ENCODE measurements at places on chromosomes 3 and 15.

- DNase-seq = no peak
Measured at GRCh38 chr3:62542185-62542584, 168.8 kb upstream of the FEZF2 start.

DNA sequence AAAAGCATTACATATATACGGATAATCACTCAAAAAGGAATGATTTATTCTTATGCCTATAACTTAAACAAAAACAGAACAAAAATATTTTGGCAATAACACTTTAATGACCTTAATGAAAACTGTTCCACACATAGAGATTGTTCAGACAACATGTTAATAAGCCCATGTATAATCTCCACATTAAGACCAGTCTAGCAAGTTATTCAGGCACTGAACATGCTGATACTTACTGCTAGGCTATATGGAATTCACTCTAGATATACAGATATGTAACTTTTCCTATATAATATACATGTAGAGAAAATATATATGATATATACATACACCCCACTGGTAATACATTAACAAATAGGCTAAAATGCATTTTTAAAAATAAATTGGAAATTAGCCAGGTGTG is 43.8 kb upstream of the USP50 start:
- no peak for DNase-seq

DNA sequence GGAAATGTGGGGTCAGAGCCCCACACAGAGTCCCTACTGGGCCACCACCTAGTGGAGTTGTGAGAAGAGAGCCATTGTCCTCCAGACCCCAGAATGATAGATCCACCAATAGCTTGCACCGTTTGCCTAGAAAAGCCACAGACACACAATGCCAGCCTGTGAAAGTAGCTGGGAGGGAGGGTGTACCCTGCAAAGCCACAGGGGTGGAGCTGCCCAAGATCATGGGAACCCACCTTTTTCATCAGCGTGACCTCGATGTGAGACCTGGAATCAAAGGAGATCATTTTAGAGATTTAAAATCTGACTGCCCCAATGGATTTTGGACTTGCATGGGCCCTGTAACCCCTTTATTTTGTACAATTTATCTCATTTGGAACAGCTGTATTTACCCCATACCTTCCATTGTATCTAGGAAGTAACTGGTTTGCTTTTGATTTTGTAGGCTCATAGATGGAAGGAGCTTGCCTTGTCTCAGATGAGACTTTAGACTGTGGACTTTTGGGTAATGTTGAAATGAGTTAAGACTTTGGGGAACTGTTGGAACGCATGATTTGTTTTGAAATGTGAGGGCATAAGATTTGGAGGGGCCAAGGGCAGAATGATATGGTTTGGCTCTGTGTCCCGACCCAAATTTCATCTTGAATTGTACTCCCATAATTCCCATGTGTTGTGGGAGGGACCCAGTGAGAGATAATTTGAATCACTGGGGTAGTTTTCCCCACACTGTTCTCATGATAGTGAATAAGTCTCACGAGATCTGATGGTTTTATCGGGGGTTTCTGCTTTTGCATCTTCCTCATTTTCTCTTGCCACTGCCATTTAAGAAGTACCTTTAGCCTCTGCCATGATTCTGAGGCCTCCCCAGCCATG is 49.0 kb downstream of the CD200 start:
- DNase-seq = no peak

DNA sequence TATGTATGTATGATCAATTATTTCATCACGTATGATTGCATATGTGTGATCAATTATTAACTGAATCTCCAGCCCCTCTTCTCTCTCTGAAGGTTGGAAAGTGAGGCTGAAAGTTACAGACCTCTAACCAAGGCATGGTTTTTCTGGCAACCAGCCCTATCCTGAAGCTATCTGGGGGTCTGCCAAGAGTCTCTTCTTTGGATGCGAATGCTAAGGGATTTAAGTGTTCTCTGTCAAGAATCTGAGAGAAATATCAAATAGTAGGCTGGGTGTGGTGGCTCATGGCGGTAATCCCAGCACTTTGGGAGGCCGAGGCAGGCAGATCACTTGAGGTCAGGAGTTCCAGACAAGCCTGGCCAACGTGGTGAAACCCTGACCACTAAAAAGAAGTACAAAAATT is 8.1 kb downstream of the NKTR start:
- DNase-seq = no peak

DNA sequence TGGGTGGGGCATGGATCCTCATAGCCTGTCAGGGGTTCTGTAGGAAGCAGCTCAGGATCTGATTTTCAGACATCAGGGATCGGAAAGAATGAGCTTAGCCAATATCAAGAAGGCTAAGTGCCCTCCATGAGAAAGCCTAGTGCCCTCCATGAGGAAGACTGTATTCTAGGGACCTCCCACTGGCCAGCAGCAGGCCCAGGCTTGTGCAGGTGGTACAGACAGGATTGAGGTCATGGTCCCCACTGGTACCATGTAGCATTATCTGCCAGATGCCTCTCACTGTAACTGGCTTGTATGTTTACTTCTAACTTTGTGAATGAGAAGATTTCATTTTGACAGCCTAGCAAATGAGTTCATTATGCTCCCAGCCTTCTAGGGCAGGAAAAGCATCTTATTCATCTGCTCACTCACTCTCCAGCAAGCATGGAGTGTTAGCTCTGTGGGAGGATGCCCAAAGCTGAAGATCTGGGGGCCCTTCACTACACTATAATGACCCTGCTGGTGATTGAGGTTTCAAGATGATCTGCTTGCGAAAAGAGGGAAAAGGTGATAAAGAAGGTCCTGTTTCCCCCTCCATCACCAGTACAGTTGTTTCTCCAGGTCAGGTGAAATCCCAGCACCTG is 7.5 kb downstream of the EPHB1 start:
- no peak for DNase-seq

- DNase-seq = no peak
Measured at GRCh38 chr15:68574629-68575028, 4.2 kb upstream of the CORO2B start.

DNA sequence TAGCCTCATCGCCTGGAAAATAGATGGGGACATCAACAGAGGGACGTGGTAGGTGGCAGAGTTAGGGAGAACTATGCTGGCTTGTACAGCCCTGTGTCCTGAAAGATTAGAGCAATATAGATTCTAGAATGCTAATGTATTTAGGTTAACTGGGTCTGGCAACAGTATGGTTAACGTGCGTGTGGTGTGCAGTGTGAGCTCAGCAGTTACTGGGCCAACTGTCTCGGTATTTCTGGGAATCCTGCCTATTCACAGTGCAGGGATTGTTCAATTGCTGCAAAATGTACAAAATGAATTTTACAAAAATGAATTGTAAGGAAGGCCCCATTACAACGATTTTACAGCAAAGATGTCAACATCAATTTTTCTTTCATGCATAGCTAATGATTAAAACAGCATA is 20.6 kb downstream of the MEIS2 start:
- no peak for DNase-seq

DNA sequence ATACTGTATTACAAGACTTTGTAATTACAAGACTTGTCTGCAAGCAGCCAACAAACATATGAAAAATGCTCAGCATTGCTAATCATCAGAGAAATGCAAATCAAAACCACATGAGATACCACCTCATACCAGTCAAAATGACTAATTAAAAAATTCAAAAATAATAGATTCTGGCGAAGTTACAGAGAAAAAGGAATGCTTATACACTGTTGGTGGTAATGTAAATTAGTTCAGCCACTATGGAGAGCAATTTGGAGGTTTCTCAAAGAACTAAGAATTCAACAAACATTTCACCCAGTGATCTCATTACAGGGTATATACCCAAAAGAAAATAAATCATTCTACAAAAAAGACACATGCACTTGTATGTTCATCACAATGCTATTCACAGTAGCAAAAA is 617.5 kb upstream of the CCDC54 start:
- no peak for DNase-seq

DNA sequence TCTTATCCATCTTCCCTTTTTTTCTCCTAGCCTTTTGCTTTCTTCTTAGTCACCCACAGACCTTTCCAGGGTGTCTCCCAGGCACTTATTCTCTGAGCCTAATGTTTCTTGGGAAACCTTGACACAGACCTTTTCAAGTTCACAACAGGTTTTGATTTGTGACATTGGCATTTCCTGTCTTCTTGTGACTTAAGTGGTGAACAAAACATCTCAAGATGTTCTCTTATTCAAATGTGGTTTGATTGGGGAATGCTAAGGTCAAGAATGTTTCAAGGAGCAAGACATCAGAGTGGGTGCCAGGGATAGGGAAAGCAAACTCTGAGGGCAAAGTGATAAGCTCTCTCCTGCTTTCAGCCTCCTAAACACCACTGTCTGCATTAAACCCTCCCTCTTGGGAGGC is 68.2 kb upstream of the GSK3B start:
- no peak for DNase-seq

DNA sequence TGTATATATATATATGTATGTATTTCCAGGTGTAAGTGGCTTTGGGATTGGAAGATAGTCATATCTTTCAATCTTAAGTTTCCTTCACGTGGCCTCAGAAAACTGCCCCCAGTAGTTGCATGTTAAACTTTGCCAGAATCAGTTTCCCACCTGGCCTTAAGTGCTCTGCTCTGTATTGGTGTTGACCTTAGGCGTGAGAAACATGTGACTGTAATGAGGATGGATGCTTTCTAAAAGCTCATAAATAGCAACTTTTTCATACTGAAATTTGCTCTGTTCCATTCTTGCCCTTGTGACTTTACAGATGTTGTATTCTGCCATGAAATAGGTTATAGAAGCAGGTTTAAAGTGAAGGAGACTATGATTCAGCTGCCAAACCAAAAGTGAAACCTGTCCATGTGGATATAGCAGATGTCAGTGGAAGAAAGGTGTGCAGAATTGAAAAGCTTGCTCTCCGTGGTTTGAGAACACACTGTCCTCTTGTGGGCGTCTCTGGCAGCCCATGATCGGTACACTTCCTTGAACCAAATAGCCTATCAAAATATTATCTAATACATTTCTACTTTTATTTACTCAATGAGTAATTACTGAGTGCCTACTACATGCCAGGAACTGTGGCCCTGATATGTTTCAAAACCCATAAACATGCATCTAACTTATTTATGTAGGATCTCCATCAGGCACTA is 15.8 kb downstream of the SCG5 start:
- DNase-seq = no peak

DNA sequence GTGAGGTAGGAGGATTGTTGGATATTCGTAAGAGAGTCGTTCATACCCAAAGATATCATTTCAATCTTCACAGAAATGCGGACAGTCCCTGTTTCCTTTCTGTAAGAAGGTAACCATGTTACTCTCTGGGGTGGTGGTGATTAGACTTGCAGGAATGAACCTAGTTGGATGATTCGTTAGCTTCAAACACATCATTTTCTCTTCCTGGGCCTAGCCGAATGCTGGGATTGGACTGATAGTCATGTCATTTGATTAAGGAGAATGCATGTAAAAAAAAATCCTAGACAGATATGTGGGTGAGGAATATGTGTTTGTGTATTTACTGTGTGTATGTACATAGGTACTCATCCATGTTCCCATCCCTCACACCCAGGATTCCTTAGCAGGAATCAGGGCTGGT is 12.4 kb downstream of the SLCO3A1 start:
- DNase-seq = no peak

- DNase-seq = no peak
Measured at GRCh38 chr3:196111939-196112386, 30.1 kb upstream of the TFRC start.

- no peak for DNase-seq
Measured at GRCh38 chr15:57972864-57973263, 92.6 kb downstream of the ALDH1A2 start.

DNA sequence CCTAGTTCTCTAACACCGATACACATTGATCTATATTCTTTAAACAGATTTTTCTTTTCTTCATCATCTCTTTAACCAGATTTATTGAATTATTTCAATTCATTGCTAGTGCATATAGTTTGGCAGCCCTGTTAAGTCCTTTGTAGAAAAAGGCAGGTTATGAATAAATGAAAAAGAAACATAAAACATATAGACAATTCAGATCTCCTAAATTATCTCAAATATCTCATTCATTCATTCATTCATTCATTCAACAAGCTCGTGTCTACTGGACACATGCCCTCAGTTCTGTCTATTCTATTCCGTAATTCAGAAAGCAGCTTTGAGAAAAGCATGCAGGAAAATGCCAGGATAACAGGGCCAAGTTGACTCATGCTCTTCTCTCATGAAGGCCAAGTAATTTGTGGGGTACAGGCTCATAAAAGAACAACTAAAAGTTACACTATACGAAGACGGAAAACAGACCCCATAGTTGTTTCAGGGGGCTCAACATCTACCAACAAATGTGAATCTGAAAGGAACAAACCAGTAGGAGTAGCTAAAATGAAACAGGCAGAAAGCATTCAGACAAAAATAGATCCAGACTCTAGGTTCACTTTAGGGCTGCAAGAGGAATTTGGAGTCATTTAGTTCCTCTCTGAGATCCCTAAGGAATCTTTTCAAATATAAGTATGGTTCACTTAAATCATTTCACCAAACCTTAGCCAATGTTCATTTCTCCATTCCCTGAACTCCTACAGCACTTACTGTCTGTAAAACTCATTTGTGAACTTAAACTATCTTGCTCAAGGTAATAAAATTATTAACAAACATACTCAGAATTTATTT is 7.5 kb downstream of the ZNF148 start:
- no peak for DNase-seq

DNA sequence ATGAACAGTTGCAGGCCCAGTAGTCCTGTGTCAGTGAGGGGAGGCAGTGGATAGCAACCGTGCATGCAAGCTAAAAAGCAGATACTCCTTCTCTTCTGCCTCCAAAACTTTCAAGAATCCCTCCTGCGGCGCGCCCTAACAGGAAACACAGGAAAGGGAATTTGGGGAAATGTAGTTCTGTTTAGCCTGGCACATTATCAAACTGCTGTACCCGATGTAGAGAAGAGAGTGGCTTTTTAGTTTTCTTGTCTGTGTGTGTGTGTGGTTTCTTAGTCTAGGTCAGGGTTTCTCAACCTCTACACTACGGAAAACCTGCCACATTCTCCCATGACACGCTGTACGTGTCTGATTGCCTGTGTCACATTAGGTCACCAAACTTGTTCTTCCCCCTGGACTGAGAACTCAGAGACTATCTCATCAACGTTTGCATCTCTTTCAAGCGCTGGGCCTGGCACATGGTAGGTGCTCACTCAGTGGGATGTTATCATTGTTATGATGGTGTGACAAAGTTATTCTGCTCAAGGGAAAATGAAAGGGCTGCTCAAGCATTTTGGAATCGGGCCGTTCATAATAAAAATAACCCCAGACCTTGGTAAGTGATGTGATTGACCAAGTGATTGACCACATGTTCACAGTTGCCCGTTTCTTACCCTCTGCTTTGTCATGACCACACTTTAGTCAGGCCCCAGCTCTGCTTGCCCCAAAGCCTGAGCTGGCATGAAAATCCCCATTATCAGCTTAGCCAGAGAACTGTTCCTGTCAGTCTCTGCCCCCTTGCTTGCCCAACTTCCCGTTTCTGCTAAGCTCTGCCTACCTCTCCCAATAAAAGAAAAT is 33.2 kb downstream of the TM4SF4 start:
- DNase-seq = no peak

DNA sequence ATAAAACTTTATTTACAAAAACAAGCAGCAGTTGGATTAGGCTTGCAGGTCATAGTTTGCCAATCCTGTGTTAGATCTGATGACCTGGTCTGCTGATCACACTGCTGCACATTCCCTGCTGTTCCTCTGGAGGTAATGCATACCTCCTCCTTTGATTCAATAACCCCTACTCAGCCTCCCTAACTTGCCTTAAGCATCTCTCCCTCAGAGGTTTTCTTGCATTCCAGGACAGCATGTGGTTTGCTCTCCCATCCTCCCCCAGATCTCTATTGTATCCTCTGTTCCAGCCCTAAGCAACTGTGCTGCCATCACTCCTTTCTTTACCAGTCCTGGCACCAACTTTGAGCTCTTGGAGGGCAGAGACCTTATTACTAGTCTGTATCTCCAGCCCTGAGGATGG is 63.4 kb downstream of the CACNA2D3 start:
- no peak for DNase-seq

- DNase-seq = peak; percentile 96
Measured at GRCh38 chr15:75198560-75199356, 2.9 kb upstream of the C15orf39 start.
